HCT116 (cell line): ENCODE measurements at places on chromosomes 13 and 19. TPM values are rescaled to one million over a fixed set of nuclear protein-coding genes. Genes with fewer than 3 reads are reported as not detected.

GRCh38 chr19:12495002-12495802, 10.6 kb upstream of the ZNF709 start:
- no peak for DNase-seq
- no peaks in the 10 kb centered on the region for H3K36me3 ChIP-seq
- H3K27me3 ChIP-seq: no peaks in the 10 kb centered on the region

DNA sequence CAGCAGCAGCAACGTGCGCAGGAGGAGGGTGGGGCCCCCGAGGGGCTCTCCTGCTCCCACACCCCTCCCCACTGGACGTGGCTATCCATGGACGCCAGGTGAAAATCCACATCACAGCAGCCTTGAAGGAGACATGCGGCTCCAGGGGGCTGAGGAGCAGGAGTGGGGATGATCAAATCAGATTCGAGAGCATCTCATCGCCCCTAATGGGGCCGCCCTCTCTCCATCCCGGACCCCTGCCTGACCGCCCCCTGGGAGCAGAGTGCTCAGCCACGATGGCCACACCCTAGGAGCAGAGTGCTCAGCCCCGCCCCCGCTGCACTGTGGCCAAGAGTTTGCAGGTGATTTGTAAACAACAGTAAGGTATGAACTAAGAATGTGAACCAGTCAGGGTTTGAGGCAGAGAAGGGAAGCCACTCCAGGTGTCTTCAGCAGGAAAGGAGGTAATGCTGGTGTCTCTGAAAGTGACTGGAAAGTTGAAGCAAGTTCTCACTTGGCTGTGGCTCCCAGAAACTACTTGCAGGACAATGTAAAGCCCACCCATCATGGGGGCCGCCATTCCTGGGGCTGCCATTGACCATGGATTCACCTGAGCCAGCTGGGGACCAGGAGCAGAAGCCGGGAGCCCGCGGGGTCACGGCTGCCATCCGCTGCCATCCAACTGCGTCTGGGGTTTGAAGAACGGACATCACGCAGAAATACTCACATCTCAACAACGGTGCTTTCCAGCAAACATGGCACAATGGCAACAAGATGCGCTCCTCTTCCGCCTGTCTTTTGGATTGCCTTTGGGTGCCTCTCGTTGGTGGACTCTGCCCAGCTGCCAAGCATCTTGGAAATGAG, 71.8 kb downstream of the SPACA7 start:
- H3K27me3 ChIP-seq: no peaks in the 10 kb centered on the region
- H3K36me3 ChIP-seq: no peaks in the 10 kb centered on the region
- H3K4me3 ChIP-seq: no peak overlapping the region
- DNase-seq: no peak

- H3K36me3 ChIP-seq: no peaks in the 10 kb centered on the region
- peaks cover 61% of the 10 kb centered on the region for H3K27me3 ChIP-seq
- no peak overlapping the region for H3K27ac ChIP-seq
- H3K4me1 ChIP-seq: no peaks in the 10 kb centered on the region
- peak; percentile 6 for DNase-seq
These were observed 211.1 kb downstream of the TEX29 start for GRCh38 chr13:111531505-111531904.

LIM2 gene
- not detected for total RNA-seq

IZUMO2 gene
- not detected for total RNA-seq
